Dermis microvascular lymphatic vessel endothelial cell (primary cell): ENCODE measurements at places on chromosomes 4 and X. TPM values are rescaled to one million over a fixed set of nuclear protein-coding genes. Genes with fewer than 3 reads are reported as not detected.

GRCh38 chr4:127179256-127180087 is 453.3 kb upstream of the INTU start:
- DNase-seq = no peak

- no peak for DNase-seq
These were observed 185.8 kb downstream of the TRAM1L1 start for GRCh38 chr4:116899561-116899960.

The TRIML2 gene
- 1.4 and 2.3 TPM in 2 replicates for total RNA-seq

The JADE3 gene
- 8.5 and 12.8 TPM in 2 replicates for total RNA-seq
